ENCODE measurements at places on chromosomes 5 and 9.
A peak's percentile ranks its signal among the peaks of the same experiment; 100 is the strongest.

DNA sequence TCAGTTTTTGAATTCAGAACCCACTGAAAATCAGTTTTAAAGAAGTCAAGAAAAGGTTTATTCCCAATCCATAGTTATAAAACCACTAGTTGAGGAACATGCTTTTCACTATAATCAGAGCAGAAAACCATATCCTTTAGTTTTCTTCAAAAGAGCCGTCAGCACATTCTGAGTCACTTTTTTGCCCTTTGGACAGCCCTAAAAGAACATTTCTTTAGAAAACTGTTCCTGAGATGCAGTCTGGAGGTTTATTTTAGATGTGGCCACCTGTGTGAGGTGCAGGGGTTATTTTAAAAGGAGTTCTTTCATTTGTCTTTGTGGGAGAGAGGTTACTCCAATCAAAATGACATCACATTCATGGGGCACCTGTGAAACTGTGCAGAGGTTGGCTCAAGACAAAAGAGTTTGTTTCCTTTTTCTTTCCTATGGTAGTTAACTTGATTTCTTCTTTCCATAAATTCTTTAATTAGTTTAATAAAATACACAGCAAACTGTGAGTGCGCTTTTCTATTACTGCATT, 221.6 kb upstream of the RPS23 start:
- no peak for DNase-seq

- no peak for DNase-seq
These were observed 30.0 kb upstream of the GSN start for GRCh38 chr9:121237916-121238315.

- DNase-seq: no peak
These were observed 1.3 kb downstream of the AGPAT2 start for GRCh38 chr9:136685790-136686533.

DNA sequence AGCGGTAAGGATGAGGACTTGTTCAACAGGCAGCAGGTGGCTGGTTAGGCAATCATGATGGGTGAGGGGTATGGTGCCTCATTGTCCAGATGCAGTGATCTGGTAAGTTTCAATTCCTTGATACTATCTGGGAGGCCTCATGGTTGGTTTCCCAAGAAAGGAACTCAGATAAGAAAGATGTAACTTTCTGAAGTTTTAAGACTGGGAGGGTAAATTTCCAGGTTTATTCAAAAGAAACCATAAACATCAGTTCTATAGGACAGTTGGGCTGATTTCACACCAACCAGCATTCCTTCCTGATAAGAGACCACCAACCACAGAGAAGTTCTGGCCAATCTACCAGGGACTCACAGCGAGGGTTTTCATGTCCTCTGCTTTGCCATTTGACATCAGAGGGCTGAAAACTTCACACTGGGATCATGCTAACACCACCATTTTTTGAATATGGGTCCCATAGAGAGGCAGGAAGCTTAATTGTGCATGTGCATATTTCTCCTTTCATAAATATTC, 773 bp upstream of the AGGF1 start:
- no peak for DNase-seq

- no peak for DNase-seq
These were observed 81.0 kb downstream of the NNT start for GRCh38 chr5:43683884-43684471.

- no peak for DNase-seq
These were observed 50.7 kb upstream of the FKTN start for GRCh38 chr9:105507096-105507790.

- no peak for DNase-seq
These were observed 15.8 kb downstream of the C1QTNF2 start for GRCh38 chr5:160354666-160355065.

GRCh38 chr5:151315998-151316597, 12.5 kb upstream of the SLC36A3 start:
- DNase-seq: peak; percentile 17

DNA sequence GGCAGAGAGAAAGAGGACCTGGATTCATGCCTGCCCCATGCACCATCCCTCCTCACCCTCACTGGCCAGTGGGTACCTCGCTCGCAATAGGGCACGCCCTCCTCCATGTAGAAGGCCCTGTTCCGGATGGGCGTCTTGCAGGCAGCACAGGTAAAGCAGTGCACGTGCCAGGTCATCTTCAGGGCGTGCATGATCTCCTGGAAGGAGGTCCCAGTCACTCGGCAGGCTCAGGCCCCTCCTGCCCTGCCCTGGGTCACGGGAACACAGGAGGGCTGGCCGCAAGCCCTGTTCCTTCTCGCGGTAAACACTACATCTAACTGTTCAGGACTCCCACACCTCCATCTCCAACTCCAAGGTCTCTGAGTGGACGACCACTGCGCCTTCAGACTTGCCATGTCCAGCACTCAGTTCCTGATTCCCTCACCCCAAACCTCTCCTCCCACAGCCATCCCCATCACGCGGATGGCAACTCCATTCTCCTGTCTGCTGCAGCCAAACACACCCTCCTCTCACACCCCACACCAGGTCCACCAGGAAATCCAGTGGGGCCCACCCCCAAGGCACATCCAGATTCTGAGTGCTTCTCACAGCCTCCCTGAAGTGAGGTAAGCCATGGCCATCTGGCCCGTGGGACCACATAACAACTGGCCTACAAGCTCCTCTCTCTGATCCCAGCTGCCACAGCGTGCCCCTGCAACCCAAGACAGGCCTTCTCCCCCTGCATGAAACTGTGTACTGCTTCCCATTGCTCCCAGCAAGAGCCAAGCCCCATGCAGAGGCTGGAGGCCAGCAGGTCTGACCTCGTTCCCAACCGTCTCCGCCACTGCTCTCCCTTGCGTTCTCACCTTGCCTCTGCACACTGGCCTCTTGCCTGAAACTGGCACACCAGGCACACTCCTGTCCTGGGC, 10.8 kb upstream of the DBN1 start:
- DNase-seq: no peak

Data from activated T-helper 1 cell treated with anti-CD3 and anti-CD28 coated beads, Interleukin-12 subunit alpha, Interleukin-12 subunit beta, Interleukin-2, Interleukin-4 antibody, amounts not matched to agents 30 ng/mL and 10 ng/mL and 1 ng/mL, durations not matched to agents 14 hours and 24 hours and 36 hours (primary cell).